ENCODE measurements at places on chromosomes 4 and X. TPM values are rescaled to one million over a fixed set of nuclear protein-coding genes. Genes with fewer than 3 reads are reported as not detected.
A peak's percentile ranks its signal among the peaks of the same experiment; 100 is the strongest.

Gene EDA2R
- 7.0 TPM for total RNA-seq

Gene TFE3
- 83.8 TPM for total RNA-seq

Gene PRR32
- total RNA-seq, result not detected

Gene PPBP
- 0.35 TPM for total RNA-seq

Gene FAM47A
- total RNA-seq, result not detected

Gene PDGFRA
- total RNA-seq, result 10.8 TPM

Gene PNMA6F
- total RNA-seq, result 0.83 TPM

Gene ZMAT1
- total RNA-seq, result 1.5 TPM

Gene TMEM184C
- total RNA-seq, result 42.2 TPM

Gene TAPT1
- total RNA-seq, result 10.4 TPM

Gene PPAT
- total RNA-seq, result 96.8 TPM

Gene FAM47B
- not detected for total RNA-seq

DNA sequence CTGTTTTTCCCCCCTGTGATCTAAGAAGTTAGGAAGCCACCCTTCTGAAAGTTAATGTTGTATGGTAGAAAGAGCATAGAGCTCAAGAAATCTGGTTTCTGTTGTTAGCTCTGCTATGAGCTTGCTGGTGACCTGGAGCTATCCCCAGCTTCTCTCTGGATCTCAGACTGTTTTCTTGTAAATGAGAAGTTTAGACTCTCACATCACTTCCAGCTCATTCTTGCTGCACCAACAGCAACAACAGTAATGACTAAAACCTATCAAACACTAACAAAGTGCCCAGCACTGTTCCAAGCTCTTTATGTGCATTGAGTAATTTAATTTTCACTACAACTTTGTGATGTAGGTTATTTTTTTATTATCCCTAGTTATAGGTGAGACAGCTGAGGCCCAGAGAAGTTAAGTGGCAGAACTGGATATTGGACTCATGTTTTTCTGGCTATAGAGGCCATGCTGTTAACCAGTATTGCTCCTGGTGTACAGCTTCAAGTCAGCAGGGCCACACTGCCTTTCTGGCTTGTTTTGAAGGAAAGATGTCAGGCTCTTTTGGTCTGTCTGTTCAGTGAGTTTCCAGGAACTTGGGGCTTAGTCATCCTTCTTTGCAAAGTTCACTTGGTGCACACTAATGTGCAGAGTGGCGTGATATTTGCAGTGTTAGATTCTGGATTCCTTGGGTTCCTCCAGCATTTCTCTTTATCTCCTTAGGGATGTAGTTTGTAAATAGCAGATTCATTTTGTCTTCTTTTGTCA, 27.8 kb upstream of the TMEM164 start:
- no peak overlapping the region for H3K27ac ChIP-seq
- H3K4me1 ChIP-seq, result peaks cover 3% of the 10 kb centered on the region
- DNase-seq, result no peak
- no peaks in the 10 kb centered on the region for H3K36me3 ChIP-seq

DNA sequence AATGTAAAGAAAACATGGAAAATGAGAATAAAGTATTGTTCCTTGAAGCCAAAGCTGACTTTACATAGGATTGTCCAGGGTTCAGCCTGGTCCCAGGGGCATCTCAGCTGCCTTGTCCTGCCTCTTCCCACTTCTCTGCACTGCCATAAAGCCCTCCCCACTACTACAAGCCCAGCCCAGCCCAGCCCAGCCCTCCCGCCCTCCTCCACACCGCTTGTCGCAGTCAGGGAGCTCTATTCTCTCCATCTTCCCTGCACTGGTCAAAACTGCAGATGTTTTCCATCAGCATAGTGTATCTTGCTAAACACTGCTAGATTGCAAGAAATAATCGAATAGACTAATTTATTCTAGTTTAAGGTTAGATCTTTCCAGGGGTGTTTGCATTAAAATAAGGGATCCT, 100.3 kb downstream of the TENM3 start:
- H3K27me3 ChIP-seq, result no peaks in the 10 kb centered on the region
- DNase-seq, result peak; percentile 51
- no peak overlapping the region for H3K4me3 ChIP-seq
- H3K36me3 ChIP-seq, result no peaks in the 10 kb centered on the region
- peaks cover 35% of the 10 kb centered on the region for H3K4me1 ChIP-seq

- H3K36me3 ChIP-seq, result no peaks in the 10 kb centered on the region
- peak; percentile 59 for DNase-seq
These were observed 10.6 kb downstream of the HMX1 start for GRCh38 chr4:8860892-8861575.

- no peak overlapping the region for H3K4me3 ChIP-seq
- no peaks in the 10 kb centered on the region for H3K27me3 ChIP-seq
- H3K36me3 ChIP-seq, result no peaks in the 10 kb centered on the region
- no peak for DNase-seq
- H3K4me1 ChIP-seq, result no peaks in the 10 kb centered on the region
These were observed 2.0 kb downstream of the GAK start for GRCh38 chr4:930028-930551.

DNA sequence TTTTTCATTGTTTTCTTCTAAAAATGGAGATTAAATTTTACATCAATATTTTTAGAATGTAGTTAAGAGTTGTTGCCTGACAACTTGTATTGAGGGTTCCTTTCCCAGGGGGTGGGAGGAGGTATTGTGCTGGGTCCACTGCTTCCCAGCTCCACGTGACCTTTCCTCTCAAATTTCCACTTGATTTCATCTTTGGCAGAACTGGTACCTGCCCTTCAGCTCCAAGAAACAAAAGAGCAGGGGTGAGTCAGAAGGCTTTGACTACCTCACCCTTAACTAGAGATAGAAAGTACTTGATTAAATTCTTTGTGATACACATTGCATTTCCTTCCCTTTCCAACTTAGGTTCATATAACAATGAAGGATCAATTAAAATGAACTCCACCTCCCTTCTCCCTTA, 19.7 kb downstream of the TRIM2 start:
- H3K4me1 ChIP-seq, result peaks cover 26% of the 10 kb centered on the region
- H3K27ac ChIP-seq, result no peak overlapping the region
- H3K27me3 ChIP-seq, result peaks cover 16% of the 10 kb centered on the region
- no peaks in the 10 kb centered on the region for H3K36me3 ChIP-seq

GRCh38 chr4:2799971-2800690, 7.2 kb downstream of the SH3BP2 start:
- H3K27ac ChIP-seq, result no peak overlapping the region
- H3K27me3 ChIP-seq, result no peaks in the 10 kb centered on the region
- DNase-seq, result no peak
- H3K4me1 ChIP-seq, result peaks cover 16% of the 10 kb centered on the region

DNA sequence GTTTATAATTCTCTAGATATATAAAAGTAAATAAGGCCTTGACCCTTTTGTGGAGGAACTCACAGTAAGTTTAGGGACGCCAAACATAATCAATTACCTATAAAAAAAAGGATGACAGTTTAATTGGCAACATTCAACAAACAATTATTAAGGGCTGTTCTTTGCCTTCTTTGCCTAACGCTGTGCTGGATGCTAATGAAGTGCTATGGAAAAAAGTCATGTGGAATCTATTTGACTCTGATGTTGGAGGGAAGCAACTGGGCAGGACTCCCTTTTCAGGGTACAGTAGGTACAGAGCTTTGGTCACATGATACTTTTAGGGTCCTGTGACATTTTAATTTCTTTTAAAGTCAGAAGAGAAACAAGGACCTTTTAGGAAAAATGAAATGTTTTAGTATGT, 91.1 kb downstream of the PCDH7 start:
- no peaks in the 10 kb centered on the region for H3K27me3 ChIP-seq
- H3K4me1 ChIP-seq, result 0 out of 2 replicates have a peak, but pooled peaks cover 6% of the 10 kb centered on the region
- H3K4me3 ChIP-seq, result no peak overlapping the region
- no peaks in the 10 kb centered on the region for H3K36me3 ChIP-seq
- no peak for DNase-seq
- no peak overlapping the region for H3K27ac ChIP-seq

GRCh38 chrX:9816084-9816700, 30.0 kb downstream of the SHROOM2 start:
- no peaks in the 10 kb centered on the region for H3K36me3 ChIP-seq
- no peak for DNase-seq
- H3K27me3 ChIP-seq, result no peaks in the 10 kb centered on the region
- peaks cover 7% of the 10 kb centered on the region for H3K4me1 ChIP-seq
- no peak overlapping the region for H3K27ac ChIP-seq
- H3K4me3 ChIP-seq, result no peak overlapping the region

DNA sequence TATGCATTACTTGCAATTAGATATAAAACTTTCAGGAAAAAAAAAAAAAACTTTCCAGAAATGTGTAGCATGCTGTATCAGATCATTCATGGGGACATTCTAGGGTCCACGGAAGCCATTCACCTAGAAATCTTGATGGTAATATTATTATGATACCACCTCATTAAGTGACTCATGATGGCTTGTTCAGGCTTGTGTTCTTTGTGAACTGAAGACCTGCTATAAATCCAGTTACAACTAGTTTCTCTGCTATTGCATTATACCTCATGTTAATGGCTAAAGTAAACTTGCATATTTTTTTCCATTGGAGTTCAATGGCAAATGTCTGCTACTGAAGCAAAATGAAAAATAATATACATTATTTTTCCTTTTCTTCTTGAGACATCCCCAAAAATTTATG, 35.3 kb upstream of the PTPN13 start:
- no peaks in the 10 kb centered on the region for H3K36me3 ChIP-seq
- H3K27me3 ChIP-seq, result no peaks in the 10 kb centered on the region
- no peak overlapping the region for H3K4me3 ChIP-seq
- H3K27ac ChIP-seq, result no peak overlapping the region
- H3K4me1 ChIP-seq, result peaks cover 5% of the 10 kb centered on the region
- no peak for DNase-seq

- H3K27ac ChIP-seq, result no peak overlapping the region
- DNase-seq, result no peak
- no peaks in the 10 kb centered on the region for H3K27me3 ChIP-seq
- no peak overlapping the region for H3K4me3 ChIP-seq
These were observed 15.6 kb downstream of the GTPBP6 start for GRCh38 chrX:302975-303374.

- peaks cover 19% of the 10 kb centered on the region for H3K36me3 ChIP-seq
- no peak for DNase-seq
- H3K27me3 ChIP-seq, result no peaks in the 10 kb centered on the region
- H3K27ac ChIP-seq, result no peak overlapping the region
- no peaks in the 10 kb centered on the region for H3K4me1 ChIP-seq
These were observed 20.1 kb upstream of the MSANTD1 start for GRCh38 chr4:3228881-3229280.

DNA sequence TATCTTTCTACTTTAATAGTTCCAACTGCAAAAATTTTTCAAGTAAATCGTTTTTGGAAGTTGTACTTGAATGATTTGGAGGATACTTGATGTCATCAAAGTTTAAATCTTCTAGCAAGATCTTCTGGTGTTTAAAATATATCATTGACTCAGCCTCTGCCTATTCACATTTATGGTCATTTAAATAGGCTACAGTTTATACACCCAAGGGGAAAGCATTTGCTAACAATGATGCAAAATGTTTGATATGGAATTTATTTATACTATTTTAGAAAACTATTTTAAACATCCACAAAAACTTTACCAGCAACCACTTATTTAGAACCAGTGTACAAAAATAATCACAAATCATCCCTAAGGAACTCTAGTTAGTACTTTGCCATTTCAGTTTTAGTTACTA, 123.3 kb upstream of the STIM2 start:
- no peak for DNase-seq
- H3K4me3 ChIP-seq, result no peak overlapping the region
- no peak overlapping the region for H3K27ac ChIP-seq
- H3K27me3 ChIP-seq, result no peaks in the 10 kb centered on the region
- H3K36me3 ChIP-seq, result no peaks in the 10 kb centered on the region
